Stimulated activated CD4-positive, alpha-beta T cell treated with anti-CD3 and anti-CD28 coated beads, Interleukin-4, amount 100 ng/mL, for 1 hour (primary cell): ENCODE measurements at places on chromosomes 12 and 14.

- no peak for DNase-seq
Measured at GRCh38 chr12:2751686-2752085, 43.1 kb upstream of the FKBP4 start.

- DNase-seq = no peak
Measured at GRCh38 chr14:99592933-99593753, 10.9 kb downstream of the CCDC85C start.

- DNase-seq = no peak
Measured at GRCh38 chr12:6096527-6096926, 27.9 kb downstream of the VWF start.

- no peak for DNase-seq
Measured at GRCh38 chr12:109870648-109871047, 9.7 kb downstream of the GLTP start.

DNA sequence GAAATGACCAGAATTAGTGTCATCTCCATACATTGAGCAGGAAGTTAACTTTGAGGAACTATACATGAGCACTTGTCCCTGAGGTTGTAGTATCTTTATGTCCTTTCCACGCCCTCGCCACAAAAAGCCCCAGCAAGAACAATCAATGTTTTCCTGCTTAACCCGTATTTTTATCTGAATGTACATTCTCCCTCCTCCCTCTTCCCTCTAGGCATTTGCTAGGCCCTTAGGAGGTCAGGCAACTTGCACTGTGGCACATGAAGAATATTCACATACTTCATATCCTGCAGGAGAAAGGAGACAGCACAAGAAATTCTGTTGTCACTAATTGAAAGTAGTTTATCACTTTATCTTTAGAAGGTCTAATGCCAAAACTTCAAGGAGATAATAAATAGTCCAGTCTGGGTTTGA lies 18.1 kb upstream of the DUSP6 start:
- DNase-seq = no peak

DNA sequence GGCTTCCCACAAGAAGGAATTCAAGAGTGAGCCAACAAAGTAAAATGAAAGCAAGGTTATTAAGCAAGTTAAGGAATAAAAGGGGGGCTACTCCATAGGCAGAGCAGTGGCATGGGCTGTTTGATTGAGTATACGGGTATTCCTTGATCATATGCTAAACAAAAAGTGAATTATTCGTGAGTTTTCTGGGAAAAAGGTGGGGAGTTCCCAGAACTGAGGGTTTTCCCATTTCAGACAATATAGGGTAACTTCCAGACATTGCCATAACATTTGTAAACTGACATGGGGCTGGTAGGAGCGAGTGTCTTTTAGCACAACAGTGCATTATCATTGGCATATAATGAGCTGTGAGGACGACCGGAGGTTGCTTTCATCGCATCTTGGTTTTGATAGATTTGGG lies 2.0 kb upstream of the BCL2L14 start:
- DNase-seq = no peak

DNA sequence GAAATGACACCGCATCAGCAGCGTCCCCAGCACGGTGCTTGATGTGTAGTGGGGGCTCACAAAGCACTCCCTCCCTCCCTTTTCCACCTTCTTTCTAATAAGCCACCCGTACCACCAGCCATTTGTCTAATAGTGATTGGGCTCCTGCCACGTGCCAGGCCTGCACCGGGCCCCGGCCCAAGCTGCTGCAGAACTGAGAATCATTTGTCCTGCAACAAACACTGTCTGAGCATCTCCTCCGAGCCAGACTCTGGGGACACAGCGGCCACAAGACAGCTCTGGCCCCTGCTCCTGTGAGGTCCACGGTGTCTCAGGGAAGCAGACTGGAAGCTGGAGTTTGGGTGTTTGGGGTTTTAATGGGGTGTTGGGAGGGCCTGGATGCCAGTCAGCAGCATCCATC lies 43.9 kb downstream of the MVK start:
- DNase-seq = no peak

- no peak for DNase-seq
Measured at GRCh38 chr14:33569821-33570687, 380.8 kb downstream of the EGLN3 start.

DNA sequence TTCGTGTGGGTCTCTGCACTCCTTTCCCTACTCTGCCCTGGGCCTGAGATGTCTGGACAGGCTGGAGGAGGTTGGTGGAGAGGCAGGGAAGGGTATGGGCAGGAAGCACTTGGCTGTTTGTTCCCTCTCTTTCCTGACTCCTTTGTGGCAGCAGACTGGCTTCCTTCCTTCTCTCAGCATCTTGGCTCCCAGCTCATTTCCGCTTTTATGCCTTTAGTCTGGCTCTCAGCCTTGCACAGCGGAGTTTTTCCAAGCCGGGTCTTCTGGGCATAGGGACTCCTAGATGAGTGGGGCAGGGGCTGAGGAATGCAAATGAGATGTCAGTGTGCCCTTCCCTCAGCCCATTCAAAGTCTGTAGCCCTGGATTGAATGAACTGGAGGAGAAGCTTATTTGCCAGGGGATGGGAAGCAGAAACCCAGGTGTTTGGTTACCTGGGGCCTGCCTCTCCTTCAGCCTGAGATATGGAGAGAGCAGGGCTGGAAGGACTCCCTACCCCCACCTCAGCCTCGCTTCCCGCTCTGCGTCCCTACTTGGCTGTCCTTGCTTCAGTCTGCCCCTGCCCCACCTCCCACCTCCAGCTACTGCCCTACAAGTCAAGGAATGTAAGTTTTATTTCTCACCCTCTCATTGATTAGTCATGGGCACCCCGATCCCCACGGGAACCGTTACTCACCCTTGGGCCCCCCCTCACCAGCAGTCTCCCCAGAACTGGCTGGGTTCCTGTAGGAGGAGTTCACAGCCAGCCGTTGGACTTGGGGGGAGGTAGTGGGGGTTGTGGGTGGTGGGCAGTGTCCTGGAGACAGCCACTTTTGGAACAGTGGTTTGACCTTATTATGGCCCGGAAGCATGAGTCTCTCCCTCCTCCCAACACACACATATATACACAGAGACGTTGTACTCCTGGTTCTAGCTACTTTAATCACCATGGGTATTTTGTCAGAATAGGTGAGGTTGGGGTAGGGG lies 9.3 kb upstream of the ITGA5 start:
- no peak for DNase-seq

DNA sequence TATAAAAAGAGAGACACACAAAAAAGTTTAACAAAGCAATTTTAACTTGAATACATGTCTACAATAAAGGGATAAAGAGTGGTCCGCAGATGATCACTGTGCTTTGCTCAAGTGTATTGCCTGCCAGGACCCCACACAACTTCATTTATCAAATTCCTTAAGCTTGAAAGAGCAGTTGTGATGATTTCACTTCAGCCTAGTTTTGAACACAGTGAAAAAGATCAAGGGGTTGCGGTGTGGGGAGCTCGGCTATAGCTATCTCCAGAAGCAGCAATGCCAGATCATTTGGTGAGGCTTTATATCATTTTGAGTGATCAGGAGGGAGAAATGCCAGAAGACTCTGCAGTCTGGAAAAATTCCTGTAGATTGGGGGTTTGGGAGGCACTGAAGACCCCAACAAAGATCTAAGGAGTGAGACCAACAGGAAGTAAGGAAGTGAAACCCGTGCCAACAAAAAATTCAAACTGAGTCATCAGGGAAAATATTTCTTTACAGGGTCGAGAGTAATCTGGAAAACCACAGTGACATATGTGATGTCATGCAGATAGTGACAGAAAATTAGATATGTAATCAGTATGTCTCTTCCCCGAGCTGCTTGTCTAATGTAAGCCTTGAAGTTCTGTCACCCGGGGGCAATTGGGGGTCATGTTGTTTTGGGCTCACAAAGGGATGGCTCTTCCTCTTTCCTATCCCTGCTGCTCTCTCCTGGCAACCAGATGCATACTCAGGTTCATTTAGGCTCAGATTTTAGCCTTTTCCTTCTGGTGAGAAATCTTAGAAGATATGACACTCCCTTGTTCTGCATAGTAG lies 221.8 kb downstream of the MSRB3 start:
- DNase-seq = no peak

GRCh38 chr12:17139931-17140330 lies 534.0 kb upstream of the LMO3 start:
- no peak for DNase-seq

GRCh38 chr12:10186299-10186698 lies 7.5 kb downstream of the TMEM52B start:
- no peak for DNase-seq

DNA sequence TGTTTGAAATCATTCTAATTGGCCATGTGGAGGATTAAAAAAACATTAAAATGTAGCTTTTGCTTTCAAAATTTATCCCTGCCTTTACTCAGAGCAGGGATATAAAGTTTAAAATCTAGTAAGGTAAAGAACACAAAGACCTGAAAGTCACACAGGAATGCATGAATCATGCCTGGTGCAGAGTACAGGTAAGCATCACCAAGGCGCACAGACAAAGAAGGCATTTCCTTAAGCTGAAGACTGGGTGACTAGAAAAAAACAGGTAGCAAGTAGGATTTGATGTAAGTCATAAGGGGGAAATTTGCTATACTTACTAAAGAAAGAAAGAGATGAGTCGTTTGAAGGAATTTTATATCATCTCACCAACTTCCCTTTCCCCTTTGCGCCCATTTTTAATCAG lies 405.6 kb downstream of the GXYLT1 start:
- no peak for DNase-seq

- no peak for DNase-seq
Measured at GRCh38 chr12:96170762-96171161, 23.4 kb upstream of the ELK3 start.

- no peak for DNase-seq
Measured at GRCh38 chr12:96890331-96890730, 16.7 kb upstream of the NEDD1 start.

- no peak for DNase-seq
Measured at GRCh38 chr12:67410667-67411067, 141.5 kb downstream of the CAND1 start.

DNA sequence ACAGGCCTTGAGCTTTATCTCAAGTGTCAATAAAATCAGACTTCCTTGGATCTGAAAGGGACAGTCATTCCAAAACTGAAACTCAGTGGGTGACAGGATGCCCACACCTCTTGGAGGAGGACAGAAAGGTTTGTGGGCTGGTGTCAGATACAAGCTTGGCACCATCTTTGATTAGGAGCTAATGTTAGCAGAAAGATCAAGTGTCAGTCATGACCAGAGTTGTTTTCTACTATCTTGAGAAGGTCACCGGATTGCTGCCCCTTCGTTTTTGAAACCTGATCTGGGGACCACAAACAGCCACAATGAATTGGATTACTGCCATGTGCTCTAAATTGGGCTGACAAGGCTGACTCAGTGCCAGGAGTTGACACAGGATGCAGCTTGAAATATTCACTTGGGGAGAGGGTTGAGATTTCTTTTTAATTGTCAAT lies 88.3 kb downstream of the OTOGL start:
- DNase-seq = no peak

GRCh38 chr12:115570069-115570777 lies 707.3 kb downstream of the MED13L start:
- no peak for DNase-seq

DNA sequence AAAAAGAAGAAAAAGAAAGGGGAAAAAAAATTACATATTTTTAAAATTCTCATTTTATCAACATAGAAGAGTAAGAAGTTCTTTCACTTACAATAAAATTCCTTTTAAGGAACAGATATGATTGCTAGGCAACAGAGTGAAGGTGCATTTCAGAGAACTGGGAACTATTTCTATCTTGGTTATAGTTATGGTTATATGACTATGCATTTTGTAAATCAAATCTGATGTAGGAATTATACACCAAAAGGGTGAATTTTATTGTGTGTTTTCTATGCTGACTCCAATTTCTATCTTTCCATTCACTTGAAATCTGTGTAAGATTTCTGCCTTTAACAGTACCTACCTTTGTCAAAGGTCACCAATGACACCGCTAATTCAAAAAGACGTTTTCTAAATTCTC lies 50.1 kb downstream of the HNRNPC start:
- DNase-seq = no peak

DNA sequence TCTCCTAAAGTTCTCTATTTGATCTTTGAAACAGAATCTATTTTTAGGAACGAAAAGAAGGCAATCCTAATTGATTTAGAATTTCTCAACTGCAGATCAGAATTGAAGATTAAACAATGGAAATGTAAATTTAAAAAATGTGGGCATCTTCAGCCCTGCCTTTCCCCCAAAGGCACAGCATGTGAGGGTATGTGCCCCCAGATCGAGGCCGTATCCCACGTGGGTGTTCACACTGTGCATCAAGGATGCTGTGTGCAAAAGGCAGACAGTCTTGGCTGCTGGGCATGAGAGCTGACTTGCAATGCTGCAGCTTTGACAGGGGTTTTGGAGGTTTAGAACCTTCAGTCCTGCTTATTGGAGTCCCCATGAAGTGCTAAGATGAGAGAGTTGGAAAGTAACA lies 346.3 kb downstream of the VRK1 start:
- DNase-seq = no peak

GRCh38 chr14:71060825-71061455 lies 153.7 kb downstream of the PCNX1 start:
- no peak for DNase-seq

DNA sequence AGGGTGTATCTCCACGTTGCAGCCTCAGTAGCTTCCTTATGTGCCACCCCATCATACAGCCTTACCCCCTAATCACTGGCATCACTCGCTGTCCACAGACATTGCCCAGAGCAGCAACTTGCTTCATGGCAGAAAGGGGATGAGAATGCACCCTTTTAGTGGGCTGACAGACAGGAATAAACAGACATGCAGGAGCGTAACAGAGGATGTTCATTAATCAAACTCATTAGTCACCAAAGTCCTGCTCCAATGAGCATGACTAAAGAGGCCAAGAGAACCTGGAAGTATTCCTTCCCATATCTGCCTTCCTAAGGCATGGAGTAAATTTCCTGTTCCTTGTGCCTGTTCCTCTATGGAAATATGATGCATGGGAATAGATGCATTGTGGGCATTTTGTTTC lies 197.0 kb downstream of the PHLDA1 start:
- no peak for DNase-seq

DNA sequence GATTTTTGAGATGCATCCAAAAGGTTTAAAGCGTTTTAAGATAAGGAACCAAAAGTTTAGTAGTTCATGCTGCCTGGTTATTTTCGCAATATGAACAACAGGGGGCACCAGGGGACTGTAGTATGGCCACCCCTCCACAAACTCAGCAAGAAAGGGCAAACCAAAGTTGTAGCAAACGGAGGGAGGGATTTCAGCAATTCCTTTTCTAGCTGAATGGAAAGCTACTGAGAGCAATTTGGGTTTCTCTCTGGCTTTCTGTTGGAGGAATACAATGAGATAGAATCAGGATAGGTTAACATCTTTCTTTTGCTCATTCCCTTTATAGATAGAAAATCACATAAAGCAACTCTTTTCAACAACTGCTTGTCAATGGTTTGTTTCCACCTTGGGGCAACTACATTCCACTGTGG lies 62.5 kb downstream of the DRAM1 start:
- peak; percentile 21 for DNase-seq

- no peak for DNase-seq
Measured at GRCh38 chr12:111445726-111446581, 40.2 kb downstream of the SH2B3 start.

- DNase-seq = no peak
Measured at GRCh38 chr14:71532790-71533189, 399.4 kb upstream of the RGS6 start.

- no peak for DNase-seq
Measured at GRCh38 chr14:93280743-93281142, 52.1 kb downstream of the BTBD7 start.
